MCF 10A (cell line): ENCODE measurements at places on chromosomes 2 and 18.

GRCh38 chr18:59540780-59541179 lies 156.4 kb downstream of the CCBE1 start:
- peak; percentile 24 for DNase-seq

DNA sequence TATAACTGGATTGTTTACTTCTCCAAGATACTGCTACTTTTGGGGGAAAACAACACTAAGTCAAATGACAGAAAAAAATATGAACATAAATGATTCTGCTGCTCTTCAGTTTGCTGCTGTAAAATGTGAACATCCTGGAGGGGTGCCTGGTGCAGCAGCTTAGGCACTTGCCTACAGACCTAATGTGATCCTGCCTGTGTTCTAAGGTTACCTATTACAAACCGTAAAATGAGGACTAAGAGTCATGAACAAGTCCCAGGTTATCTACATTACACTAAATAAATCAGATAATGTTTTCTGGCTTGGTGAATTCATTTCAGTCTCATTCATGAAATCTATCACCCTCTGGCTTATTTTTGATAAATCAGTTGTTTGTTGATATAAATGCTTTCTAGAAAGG lies 38.4 kb upstream of the ERCC3 start:
- no peak for DNase-seq

GRCh38 chr2:172806493-172806892 lies 70.8 kb downstream of the RAPGEF4 start:
- DNase-seq = peak; percentile 56

DNA sequence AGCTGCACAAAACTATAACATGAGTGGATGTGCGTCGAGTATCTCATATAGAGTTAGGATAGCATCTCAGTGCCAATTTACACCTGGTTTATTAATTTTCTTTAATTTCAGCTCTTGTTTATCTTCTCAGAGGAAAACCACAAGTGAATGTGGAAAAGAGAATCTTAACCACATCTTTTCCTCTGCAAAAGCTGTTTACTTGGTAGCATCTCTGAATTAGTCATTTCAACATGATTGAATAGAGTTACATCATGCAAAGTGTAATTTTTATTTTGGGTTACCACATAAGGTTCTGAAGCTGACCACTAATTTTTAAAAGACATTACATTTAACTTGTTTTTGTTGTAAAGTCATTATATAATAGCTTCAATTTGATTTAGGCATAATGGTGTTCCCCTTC lies 83.8 kb upstream of the FAM237A start:
- DNase-seq = no peak

DNA sequence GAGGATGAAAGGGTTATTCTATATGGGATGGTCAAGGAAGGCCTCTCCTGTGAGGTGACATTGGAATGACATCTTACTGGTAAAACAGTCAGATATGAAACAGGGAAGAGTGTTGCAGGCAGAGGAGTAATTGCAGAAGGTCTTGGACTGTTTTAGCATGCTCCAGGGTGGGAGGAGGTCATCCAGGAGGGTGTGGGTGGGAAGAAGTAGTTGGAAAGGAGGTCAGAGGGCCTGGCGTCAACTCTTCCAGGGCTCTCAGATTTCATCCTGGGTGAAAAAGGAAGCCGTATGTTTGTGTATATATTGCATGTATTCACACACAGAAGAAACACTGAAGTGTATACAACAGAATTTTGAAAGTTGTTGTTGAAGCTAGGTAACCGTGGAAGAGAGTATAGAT lies 48.2 kb downstream of the ATP9B start:
- DNase-seq = no peak
